Stimulated activated CD4-positive, alpha-beta T cell treated with anti-CD3 and anti-CD28 coated beads, Interleukin-4, amount 100 ng/mL, for 4 hours (primary cell): ENCODE measurements at places on chromosomes 16 and 17.

- no peak for DNase-seq
Measured at GRCh38 chr16:16116841-16117240, 106.5 kb downstream of the ABCC6 start.

- DNase-seq = no peak
Measured at GRCh38 chr16:12195296-12195695, 218.8 kb downstream of the SNX29 start.

- peak; percentile 44 for DNase-seq
Measured at GRCh38 chr16:4465977-4466779, 8.2 kb downstream of the NMRAL1 start.

DNA sequence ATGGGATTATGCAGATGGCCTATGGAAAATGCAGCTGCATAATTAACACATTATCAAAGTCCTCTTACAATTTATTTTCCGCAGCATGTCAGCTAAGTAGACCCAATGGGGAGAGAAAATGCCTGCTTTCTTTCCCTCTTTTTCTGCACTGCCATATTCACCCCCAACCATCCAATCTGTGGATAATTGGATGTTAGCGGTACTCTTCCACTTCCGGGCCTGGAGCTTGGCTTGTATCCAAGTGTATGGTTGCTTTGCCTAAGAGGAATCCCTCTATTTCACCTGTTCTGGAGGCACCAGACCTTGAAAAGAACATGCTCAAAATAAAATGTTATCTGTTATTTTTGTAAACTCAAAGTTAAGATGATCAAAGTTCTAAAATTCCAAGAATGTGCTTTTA lies 41.1 kb upstream of the CACNG3 start:
- DNase-seq = no peak

- DNase-seq = no peak
Measured at GRCh38 chr17:57097832-57098421, 12.9 kb downstream of the AKAP1 start.

GRCh38 chr16:68915589-68915988 lies 72.3 kb downstream of the TANGO6 start:
- DNase-seq = no peak

- DNase-seq = no peak
Measured at GRCh38 chr16:5944971-5945370, 847.4 kb upstream of the EEF2KMT start.

GRCh38 chr16:19366391-19366790 lies 51.3 kb upstream of the TMC5 start:
- no peak for DNase-seq

DNA sequence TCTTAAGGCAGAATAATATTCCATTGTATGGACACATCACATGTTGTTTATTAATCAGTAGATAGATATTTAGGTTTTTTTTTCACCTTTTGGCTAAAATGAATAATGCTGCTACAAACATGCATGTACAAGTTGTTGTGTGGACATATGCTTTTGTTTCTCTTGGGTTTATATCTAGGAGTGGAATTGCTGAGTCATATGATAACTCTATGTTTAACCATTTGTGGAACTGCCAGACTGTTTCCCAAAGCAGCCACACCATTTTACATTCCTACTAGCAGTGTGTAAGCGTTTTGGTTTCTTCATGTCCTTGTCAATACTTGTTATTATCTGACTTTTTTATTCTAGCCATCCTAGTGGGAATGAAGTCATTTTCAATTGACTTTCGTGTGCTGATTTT lies 21.3 kb downstream of the CYLD start:
- no peak for DNase-seq
